Activated CD4-positive, alpha-beta T cell treated with anti-CD3 and anti-CD28 coated beads, Interleukin-2, Interleukin-6, amounts not matched to agents 100 ng/mL and 50 ng/mL, durations not matched to agents 16 hours and 8 hours (primary cell): ENCODE measurements at places on chromosomes 16 and 17.
A peak's percentile ranks its signal among the peaks of the same experiment; 100 is the strongest.

DNA sequence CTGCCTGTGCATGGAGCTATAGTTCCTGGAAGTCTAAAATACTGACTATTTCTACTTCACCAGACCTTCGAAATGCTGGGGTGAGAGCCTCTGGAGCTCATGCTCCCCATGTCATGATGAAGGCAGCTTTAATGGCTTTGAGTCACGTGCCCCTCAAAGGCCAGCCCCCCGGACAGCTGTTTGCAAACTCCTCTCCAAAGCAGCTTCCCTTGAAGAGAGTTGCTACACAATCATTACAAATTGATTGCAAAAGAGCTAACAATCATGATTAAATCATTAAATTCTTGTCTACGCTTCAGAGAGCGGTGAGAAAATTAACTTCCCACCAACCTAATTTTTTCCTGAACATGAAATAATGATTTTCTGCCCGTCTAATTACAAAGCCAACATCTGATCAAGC is 134.8 kb upstream of the IRX6 start:
- DNase-seq: no peak

GRCh38 chr17:1720856-1721386 is 3.6 kb upstream of the WDR81 start:
- DNase-seq: peak; percentile 77

- DNase-seq: no peak
These were observed 527 bp upstream of the UBE2Z start for GRCh38 chr17:48907713-48908046.

GRCh38 chr16:47143677-47144558 is at the start of gene NETO2:
TSS of gene NETO2 (minus strand) at chr16:47143945. CDS start at chr16:47143612, 333 bp downstream.
- DNase-seq: peak; percentile 80

DNA sequence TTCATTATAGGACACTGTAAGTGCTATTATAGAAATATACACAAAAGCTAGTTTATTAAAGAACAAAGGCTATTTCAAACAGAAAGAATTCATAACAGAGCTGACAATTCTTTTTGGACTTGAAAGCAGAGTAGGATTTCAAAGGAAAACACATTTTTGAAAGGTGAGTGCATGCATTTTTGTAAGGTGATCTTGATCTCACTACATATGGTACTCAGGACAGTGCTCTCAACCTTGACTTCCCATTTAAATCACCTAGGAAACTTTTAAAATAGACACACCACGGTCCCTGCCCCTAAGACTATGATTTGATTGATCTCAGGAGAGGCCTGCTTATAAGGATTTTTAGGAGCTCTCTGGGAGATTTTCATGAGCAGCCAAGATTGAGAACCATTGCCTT is 1362.0 kb downstream of the CDH8 start:
- no peak for DNase-seq

GRCh38 chr17:82985973-82986372 is 93.4 kb upstream of the METRNL start:
- peak; percentile 59 for DNase-seq

DNA sequence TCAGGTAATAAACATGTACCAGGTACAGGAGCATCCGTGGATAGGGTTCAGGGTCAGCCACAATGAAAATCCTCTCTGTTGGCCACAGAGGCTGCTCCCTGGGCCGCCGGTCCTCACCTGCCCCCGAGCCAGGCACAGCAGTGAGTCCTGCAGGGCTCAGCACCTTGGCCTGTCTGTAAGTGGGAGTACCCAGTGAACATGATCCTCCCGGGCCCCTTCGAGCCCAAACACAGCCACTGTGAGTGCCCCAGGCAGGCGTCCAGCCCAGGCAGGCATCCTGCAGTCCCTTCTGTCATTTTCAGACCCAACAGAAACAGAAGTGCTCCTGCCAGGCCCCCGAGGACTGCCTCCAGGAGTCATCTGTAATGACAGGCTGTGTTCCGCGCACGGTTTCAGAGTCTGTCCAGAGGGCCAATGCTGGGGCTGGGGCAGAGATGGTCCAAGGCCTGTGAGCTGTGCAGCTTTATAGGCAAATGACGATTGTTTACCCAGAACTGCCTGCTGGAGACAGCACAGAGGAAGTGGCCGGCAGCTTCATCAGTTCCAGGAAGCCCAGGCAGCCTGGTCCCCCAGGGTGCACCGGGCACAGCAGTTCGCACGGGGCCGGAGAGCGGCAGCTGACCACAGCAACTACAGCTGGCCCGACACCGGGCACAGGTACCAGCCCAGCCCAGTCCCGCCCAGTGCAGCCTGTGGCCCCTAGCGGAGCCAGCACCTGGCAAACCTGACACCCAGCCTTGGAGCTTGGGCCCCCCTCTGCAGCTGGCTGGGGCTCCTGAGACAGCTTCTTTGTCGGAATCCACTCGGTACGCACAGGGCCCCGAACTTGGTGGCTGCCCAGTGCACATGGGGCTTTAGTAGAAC is 13.2 kb downstream of the SLC7A5 start:
- DNase-seq: peak; percentile 60

DNA sequence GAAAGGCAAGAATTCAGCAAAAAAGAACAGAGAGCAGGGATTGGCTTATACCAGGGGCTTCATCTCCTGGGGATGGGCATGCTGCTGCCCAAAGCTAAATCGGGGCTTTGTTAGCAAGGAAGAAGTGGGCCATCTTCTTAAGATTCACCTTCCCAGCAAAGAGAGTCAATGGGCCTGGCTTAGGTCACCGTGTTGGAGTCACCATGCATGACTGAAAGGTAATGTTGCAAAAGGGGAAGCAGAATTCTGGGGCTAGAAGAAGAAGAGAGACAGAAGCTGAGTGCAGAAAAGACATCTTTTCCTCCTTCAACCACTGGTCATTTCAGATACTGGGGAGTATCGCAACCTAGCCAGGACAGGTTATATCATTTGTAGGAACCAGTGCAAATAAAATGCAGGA is 76.3 kb upstream of the KIFC3 start:
- DNase-seq: no peak

- DNase-seq: peak; percentile 25
These were observed 2.1 kb downstream of the MC1R start for GRCh38 chr16:89920723-89921122.

GRCh38 chr16:48282636-48283263 is 35.4 kb upstream of the ABCC11 start:
- DNase-seq: no peak

DNA sequence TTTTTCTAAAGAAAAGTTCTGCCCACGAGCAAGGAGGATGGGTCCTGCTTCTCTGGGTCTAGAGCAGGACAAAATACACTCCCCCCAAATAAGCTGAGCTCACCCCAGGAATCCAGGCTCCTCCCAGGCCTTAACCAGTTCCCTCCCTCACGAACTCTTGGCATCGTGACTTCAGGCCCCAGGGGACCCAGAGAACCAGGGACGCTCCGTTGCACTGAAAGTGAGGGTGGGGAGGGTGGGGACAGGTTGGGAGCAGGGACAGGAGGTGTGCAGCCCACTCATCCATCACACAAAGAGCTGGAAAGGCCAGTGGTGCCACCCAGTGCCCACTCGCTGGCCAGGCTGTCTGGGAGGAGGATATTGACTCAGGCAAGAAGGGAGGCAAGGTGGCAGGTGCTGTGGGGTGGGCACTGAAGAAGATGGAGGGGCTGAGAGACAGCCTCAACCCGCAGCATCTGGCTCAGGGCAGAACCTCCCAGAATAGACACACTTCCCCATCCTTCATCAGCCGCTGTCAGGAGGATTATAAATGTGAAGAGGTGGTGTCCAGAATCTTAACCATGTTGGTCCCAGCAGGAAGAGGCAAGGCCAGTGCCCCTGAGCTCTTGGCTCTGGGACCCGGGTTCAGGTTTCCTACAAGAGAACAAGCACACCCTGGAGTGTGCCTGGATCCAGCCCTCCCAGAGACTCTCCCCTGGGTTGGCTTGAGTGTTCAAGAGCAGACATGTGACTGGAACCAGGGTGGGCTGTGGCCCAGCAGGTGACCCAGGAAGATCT is 67.9 kb upstream of the RPL38 start:
- DNase-seq: no peak

DNA sequence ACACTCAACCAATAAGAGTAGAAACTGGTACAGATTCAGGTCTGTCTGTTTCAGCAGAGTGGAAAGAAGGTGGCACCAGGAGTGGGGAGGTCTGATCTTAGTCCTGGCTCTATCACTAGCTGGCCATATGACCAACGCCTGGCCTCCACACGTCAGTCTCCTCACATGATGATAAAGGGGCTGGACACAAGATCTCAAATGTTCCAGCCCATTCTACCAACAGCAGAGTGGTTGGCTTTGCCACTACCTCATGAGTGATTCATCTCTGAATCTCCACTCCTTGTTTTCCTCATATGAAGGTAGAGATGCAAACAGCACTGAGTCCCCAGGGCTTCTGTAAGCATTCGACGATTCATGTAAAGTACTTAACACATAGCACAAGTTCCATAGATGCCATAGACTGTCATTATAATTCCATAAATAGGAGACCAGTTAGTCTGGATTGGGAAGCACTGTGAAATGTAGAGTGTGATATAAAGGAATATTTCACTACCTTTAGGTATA is 281.9 kb upstream of the ASIC2 start:
- DNase-seq: no peak

GRCh38 chr16:53502331-53503269 is at the start of gene AKTIP:
TSS of gene AKTIP (minus strand) at chr16:53503209. CDS start at chr16:53500259, 2,950 bp downstream.
- peak; percentile 41 for DNase-seq

GRCh38 chr16:65958086-65958485 is 408.4 kb upstream of the CDH5 start:
- no peak for DNase-seq

DNA sequence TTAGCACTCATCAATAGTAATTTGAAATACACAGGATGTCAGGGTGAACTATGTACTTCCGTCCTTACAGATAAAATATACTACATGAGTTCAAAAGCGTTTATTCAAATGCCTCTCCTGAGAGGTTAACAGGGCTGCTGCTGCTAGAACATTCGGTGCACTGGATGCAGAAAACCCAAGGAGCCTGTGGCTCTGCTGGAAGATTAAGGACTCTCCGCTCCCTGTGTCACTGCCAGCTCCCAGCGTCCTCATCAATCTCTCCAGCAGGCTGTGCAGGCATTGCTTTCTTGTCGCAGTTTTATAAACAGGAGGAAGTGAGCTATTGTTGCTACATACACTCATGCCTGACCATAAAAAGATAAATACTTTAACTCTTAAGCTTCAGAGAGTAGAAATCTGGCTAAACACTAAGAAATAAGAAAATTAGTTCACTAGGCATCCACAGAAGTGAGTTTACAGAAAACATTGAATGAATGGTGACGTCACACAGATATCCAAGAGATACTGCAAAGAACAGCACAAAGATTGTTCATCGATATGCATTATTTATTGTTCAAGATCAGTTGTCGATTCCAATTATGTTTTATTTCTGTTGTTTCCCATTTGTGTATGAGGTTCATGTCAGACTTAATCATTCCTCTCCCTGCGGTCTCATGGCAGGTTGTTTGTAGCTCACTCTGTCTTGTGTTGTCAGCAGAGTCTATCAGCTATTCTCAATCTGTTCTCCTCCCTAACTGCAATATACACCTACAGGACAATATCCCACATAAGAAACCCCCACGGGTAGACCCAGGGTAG is 127.9 kb upstream of the MON1B start:
- no peak for DNase-seq

DNA sequence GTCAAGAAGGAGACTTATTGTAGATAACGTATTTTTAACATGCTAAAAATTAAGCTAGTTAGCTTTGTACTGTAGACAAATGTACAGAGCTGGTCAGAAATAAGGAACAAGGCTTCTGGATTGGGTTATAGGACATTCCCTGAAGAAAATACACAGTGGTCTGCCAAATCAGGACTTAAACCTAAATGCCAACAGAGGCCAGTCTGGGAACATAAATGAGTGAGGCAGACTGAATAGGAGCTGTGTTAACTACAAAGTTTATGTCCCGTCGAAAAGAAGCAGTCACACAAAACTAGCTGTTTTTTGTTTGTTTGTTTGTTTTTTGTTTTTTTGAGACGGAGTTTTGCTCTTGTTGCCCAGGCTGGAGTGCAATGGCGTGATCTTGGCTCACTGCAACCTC is 120.4 kb upstream of the C17orf78 start:
- DNase-seq: no peak

DNA sequence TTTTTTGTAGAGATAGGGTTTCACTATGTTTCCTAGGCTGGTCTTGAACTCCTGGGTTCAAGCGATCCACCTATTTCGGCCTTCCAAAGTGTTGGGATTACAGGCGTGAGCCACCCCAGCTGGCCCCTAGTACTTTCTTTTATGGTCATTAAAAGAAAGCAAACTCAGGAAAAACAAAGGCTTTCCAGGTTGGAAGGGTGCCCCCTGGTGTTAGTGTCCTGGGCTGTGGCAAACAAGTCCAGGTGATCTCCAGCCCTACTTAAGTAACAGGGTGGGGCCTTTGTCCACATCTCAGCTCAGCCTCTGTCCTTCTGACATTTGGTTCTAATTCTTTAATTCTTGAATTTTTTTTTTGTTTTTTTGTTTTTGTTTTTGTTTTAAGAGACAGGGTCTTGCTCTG is 6.9 kb downstream of the IGFBP4 start:
- peak; percentile 48 for DNase-seq

DNA sequence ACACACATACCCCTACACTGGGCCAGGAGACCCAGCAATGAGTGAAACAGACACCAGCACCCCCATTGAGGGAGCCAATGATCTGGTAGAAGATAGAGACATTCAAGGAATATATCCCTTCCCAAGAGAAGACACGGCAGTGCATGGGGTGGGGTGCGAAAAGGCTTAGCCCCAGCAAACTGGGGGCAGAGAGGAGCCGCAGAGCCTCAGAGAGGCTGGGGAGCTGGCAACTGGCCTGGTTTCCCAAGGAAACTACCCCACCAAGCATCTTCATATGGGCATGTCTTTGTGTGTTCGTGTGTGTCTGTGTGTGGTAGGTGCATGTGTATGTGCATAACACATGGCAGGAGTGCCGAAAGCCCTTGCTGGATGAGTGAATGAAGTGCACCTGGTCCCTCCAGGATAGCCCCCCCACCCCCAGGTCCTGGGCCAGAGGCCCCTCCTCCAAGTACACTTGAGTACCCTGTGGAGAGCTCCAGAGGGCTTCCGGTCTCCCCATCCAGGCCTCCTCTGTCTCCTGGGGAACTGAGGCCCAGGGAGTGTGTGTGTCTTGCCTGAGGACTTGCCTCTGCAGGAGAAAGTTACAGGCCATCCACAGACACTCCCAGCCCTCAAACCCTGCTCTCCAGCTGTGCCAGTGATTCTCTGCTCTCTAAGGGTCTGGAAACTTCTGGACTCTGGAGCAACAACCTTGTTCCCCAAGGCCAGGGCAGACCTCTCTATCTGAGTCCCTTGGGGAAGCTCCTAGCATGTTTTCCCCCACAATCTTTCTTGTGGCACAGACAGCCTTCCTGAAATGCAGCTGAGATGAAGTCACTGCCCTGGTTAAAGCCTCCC is 15.9 kb downstream of the TBX2 start:
- DNase-seq: no peak

- DNase-seq: peak; percentile 64
These were observed 35.2 kb downstream of the USP7 start for GRCh38 chr16:8928467-8928957.
